Epithelial cell of proximal tubule (primary cell): ENCODE measurements at places on chromosomes 1 and 21. TPM values are rescaled to one million over a fixed set of nuclear protein-coding genes. Genes with fewer than 3 reads are reported as not detected.

The CD1B gene
- not detected in 2 replicates for total RNA-seq

The ADPRS gene
- total RNA-seq: 91.4 and 92.2 TPM in 2 replicates

The MIXL1 gene
- 0.51 TPM in 1 of 2 replicates, not detected in the other for total RNA-seq

DNA sequence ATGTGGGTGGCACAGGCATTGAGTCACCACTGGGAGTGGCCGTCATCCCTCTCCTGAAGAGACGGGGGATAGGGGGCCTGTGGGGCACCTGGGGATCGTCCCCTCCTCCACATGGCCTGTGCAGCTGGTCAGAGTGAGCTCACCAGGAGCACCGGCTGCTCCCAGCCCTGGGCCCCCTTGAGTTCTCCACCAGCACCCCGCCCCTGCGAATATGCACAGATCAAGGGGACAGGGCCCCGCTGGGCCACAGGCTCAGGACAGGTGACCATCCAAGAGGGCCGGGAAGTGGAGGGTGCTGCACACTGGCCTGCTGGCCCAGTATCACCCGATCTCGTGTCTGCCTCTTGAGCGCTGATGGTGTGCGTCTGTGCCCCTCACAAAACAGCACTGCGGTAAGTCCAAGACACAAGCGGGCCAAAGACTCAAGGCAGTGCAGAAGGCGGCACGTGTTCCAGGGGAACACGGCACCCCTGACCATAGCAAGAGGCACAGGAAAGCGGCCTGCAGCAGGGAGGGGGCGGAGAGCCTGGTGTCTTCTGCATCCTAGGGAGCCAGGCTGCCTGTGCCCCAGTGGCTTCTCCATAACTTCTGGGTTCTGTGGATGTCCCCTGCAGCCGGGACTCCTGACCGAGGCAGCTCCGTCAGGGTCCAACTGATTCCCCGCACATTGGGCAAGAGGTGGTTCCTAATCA lies 18.1 kb upstream of the TSPEAR start:
- DNase-seq: no peak

The HSPA13 gene
- total RNA-seq: 19.5 and 33.6 TPM in 2 replicates

DNA sequence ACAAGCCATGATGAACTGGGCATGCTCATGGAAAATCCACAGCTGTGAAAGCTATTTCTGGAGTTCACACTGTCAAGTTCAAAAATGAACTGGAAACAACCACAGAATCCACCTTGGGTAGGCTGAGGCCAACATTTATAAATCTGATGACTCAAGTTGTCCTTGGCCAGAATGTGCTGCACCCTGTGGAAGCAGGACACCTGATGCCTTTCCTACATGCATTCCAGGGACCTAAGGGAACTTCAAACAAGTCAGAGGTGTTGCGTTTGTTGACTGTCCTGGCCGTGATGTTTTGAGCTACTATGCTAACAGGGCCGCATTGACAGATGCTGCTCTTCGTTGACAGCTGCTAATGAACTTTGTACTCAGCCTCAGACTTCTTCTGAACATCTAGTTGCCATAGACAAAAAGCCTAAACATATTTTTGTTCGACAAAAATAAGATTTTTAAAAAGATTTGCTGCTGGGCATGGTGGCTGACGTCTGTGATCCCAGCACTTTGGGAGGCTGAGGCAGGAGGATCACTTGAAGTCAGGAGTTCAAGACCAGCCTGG lies 127.9 kb upstream of the SLC45A1 start:
- DNase-seq: no peak

The BSND gene
- total RNA-seq: not detected in 2 replicates

DNA sequence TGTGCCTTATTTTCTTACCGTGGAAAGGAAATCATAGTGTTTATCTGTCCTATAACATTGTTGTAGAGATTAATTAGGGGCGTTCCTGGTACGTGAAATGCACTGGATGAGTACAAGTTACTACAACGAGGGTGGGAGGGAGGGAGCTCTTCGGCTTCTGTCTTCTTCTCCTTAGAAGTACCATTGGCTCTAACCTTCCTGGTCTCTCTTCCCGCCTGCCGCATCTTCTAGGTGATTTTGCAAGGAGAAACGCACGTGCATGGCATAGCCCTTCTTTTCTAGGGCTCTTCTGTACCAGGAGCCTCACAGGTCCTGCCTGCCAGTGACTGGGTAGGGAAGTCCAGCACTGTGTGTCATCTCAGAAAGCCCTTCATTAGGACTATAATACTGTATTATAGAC lies 16.8 kb downstream of the SH3BP5L start:
- no peak for DNase-seq

The IFNAR1 gene
- 8.6 and 8.8 TPM in 2 replicates for total RNA-seq

The KCNH1 gene
- total RNA-seq: 6.9 and 10.1 TPM in 2 replicates
